ENCODE measurements at places on chromosomes 7 and 10.

DNA sequence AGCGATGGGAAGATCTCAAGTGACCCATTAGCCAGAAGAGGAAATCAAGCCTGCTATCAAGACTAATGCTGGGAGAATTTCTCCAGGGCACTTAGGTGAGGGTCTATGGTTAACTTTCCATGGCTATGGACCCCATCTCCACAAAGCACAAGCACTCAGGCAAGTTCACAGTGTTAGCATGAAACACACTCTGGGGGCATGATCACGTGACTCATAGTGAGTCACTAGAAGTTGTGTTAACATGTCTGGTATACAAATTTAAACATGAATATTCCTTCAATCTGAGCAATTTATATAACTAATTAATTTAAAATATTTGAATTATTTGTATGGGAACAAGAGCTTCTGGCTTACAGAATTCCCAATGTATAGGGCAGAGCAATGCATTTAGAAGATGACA lies 131.8 kb downstream of the FAM204A start:
- DNase-seq, result no peak

DNA sequence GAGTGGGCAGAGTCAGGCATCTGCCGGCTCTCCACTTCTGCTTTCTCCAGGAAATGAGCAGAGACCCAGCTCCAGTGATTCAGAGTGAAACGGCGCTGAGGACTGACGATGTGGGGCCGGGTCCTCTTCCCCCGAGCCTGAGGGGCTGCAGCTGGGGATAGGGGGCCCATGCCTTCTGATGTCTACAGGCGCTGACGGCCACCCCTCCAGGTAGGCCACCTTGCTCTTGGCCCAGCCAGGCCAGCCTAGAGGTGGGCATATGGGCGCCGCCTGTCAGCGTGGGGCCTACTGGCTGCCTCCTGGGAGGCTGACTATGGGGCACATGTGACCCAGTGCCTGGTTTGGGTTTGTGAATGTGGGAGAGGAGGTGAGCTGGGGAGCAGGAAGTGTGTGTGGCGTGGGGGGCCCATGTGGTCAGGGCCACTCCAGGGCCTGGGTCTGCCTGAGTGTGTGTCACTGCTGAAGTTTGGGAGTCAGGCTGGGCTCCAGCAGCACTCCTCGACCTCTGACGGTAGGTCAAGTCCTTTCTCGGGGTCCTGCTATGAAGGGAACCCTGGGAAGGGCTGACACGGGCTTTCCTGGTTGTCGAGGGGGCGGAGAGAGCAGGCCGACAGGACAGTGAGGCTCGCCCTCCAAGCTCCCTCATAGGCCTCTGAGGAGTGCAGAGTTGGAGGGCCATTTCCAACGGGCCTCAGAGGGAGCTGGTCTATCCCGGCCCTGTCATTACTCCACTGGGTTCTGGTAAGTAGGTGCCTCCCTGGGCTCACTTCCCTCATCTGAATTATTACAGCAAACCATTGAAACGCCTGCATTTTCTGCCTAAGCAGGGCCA lies at the start of gene WDFY4:
Gene WDFY4 (plus strand): TSS at position 82 of the 832 bp plus-strand sequence. CDS start 24,860 bp downstream, outside the sequence.
- DNase-seq, result no peak

- no peak for DNase-seq
Observed at GRCh38 chr7:99011341-99011705, 132.6 kb downstream of the SMURF1 start.

DNA sequence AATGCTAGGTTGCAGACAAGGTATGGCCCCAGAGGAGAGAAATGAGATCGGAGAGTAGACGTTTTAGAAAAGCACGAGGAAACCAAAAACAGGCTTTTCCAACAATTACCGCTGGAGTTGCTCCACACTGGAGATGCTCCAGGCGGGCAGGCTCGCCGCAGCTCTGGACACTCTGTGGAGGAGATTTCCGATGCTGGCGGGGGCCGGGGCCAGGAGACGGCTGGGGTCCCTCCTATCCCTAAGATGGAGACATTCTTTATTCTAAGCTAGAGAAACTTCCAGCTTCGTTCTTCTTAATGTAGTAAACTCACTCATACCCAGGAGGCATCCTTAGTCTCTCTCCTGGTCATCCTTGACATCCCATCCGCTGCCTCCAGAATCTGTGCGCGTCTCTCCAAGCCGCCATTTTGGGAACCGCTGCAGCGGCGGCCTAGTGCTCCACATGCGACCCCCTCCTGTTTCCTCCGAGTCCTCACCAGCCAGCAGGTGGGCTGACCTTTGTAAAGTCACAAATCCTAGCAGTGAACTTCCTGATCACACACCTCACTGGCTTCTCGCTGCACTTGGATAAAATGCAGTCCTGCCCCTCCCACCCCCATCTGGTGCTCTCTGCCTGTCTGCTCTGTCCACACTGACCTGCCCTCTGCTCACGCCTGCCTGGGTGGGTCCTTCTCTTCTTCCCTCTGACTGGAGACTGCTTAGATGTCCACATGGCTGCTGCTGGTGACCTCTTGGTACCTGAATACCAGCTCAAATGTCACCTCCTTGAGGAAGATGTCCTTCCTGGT lies 11.9 kb downstream of the PYROXD2 start:
- DNase-seq, result no peak

GRCh38 chr7:22651036-22651435 lies 76.0 kb upstream of the IL6 start:
- no peak for DNase-seq

DNA sequence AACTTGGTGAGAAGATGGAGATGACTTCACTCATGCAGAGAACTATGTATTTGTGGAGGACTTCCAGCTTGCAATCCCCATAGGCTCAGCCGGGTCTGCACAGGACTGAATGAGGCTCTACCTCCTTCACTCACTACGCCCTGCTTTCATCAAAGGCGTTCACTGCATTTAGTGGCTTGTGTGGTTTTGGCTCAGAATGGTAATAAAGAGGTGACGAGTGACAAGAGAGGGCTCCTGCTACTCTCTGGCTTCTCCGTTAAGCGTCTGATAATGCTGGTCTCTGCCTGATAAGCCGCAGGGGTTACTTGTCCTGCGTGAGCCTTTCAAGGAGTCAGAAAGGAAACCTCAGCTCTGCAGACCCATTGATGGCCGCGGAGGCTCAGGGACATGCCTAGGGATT lies 343.4 kb downstream of the PRPF18 start:
- no peak for DNase-seq

- no peak for DNase-seq
Observed at GRCh38 chr7:77254429-77254828, 54.8 kb upstream of the FGL2 start.

DNA sequence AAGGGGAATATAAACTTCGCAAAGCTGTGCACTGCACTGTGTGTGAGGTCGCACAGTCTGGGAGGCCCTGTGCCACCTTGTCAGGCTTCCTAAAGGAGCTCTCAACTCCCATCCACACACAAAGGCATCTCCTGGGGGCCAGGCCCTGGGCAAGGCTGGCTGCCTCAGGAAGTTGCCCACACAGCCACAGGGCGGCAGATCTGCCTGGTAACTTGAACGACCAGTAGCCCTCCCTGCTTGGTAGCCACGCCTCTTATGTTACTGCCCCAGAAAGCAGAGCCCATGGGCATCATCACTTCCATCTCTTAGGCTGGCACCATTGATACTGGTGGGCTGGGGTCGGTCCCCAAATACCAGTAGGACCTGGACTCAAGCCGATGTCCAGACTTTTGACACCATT lies 82.8 kb downstream of the HECW1 start:
- DNase-seq, result no peak

DNA sequence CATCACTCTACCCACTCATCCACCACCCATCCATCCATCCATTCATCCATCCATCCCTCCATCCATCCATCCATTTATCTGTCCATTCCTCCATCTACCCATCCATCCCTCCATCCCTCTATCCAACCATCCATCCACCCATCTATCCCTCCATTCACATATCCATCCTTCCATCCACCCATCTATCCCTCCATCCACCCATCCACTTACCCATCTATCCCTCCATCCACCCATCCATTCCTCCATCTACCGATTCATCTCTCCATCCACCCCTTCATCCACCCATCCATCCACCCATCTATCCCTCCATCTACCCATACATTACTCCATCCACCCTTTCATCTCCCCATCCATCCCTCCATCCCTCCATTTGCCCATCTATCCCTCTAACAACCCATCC lies 239.6 kb upstream of the SHH start:
- DNase-seq, result no peak

- no peak for DNase-seq
Observed at GRCh38 chr7:71543396-71543795, 411.5 kb downstream of the GALNT17 start.

- no peak for DNase-seq
Observed at GRCh38 chr10:64501807-64502206, 980.6 kb downstream of the REEP3 start.

DNA sequence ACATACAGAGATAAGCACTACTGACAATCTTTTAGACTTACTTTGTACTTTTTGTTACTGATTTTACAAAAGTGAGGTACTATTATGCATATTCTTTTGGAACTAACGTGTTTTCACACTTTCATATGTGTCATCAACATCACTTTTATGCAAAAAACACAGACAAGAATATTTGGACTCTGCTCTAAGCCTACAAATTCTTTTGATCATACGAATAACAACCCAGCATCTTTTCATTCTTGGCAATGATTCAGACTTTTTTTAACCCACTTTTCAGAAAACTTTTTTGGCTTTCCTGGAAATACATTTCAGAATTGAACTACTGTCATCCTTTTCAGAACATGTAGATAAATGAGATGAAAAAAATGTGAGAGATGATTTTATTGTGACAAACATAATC lies 30.2 kb downstream of the USP6NL start:
- no peak for DNase-seq

DNA sequence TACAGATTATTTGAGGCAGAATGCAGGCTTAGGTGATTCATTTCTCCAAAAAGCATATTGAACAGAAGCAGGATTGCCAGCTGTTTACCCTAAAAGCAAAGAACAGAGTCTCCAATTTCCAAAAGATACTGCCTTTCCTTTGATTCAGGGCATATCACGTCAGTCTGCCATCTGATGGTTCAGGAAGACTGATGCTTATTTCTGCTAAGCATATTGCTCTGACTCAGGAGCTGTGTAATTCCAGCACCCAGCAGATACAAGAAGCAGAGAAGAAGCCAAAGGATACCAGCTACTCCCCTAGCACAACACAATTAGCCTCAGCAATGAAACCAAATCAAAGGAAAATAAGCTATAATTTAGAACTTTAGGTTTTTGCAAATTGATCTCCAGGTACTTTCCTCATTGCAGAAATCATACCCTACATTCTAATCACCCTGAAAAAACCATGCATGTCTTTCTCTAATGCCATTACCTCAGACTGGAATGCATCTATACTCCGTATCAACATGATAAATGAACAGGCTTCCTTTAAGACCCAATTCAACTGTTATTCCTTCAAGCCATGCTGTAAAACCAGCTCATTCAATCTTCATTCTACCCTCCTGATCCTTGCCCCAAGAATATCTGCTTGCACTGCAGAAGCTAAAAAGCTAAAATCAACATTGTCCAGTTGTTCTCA lies 55.1 kb downstream of the ABI1 start:
- DNase-seq, result no peak

- no peak for DNase-seq
Observed at GRCh38 chr7:159191236-159191635, 46.6 kb upstream of the VIPR2 start.

GRCh38 chr10:11498399-11498798 lies 113.1 kb downstream of the USP6NL start:
- no peak for DNase-seq

GRCh38 chr7:102170393-102170970 lies 116.2 kb upstream of the SH2B2 start:
- DNase-seq, result no peak

DNA sequence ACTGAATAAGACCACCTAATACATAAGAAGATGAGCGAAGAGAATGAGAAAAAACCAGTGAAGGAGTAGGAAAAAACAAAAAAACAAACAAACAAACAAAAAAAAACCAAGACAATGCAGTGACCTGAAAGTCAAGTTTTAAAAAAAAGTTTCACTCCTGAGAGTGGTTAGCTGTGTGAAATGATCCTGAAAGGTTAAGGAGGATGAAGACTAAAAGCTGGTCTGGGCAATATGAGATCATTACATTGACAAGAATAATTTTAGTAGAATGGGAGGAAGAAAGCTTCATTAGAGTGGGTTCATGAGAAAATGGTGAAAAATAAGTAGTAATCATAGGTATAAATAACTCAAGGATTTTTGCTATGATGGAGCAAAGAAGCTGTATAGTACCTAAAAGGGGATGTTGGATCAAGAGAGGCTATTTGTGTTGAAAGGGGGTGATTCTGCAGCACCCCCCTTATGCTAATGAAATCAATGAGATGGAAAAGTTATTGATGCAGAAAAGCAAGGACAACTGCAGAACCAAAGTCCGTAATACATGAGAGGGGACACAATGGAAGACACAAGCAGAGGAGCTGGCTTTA lies 80.2 kb downstream of the KMT2C start:
- DNase-seq, result no peak

DNA sequence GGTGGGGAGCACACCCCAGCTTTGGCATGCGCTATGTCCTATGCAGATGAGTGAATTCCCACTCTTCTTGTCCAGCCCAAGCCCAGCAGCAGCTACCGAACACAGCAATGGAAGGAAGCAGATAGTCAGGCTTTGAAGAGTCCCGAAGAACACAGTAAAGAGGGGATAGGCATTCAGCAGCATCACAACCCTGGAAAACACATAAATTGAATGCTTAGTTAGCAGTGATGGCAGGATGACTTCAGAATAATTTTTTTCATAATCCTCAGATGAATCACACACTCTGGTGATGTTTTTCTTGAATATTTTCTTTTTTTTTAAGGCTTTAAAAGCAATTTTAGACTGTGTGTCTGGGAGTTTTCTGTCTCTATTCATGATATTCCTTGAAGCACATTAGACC lies 95.8 kb downstream of the CFAP58 start:
- DNase-seq, result no peak

DNA sequence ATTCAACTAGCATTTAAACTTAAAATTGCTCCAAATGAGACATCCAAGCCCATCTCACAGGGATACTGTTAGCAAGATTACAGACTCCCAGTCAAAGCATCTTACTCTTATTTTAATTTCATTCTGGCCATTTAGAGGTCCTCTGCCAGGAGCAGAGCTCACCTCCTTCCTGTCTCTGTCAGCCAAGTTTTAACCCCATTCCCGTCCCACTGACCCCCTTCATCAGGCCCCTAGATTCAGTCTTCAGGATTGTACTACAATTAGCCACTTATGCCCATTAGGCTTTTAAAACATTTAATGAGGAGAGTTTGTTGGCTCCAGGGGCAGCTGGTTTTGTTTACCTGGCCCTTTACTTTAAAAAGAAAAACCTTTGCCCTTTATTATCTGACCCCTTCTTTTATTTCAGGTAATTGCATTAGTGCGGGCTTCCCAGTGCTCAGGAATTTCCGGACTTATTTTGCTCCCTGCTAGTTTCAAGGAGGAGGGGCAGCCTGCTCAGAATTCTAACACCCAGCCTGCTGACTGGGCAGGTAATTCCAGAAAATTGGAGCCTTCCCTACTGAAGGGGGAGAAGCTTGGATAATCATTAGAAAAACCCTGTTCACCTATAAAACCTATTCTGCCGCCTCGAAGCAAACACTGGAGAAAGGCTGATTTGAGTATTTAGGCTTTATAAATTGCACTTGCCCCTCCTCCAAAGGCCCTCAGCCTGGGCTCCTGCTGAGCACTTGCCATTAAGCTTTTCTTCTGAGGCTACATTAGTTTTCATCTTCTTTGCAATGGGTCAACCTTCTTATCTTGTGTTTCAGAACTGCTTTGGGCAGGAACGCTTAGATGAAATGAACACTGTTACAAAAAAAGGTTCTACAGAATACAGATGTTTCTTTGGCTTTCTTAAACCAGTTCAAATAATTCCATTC lies 200.5 kb upstream of the HPS1 start:
- DNase-seq, result no peak
